ENCODE measurements at places on chromosomes 4 and X. TPM values are rescaled to one million over a fixed set of nuclear protein-coding genes. Genes with fewer than 3 reads are reported as not detected.

PCDH10 gene
- total RNA-seq, result not detected

SSX2 gene
- 0.31 TPM for total RNA-seq

SLC25A4 gene
- total RNA-seq, result 18.6 TPM

- DNase-seq, result no peak
Measured at GRCh38 chrX:10062980-10063379, 93.8 kb upstream of the CLCN4 start.

DNA sequence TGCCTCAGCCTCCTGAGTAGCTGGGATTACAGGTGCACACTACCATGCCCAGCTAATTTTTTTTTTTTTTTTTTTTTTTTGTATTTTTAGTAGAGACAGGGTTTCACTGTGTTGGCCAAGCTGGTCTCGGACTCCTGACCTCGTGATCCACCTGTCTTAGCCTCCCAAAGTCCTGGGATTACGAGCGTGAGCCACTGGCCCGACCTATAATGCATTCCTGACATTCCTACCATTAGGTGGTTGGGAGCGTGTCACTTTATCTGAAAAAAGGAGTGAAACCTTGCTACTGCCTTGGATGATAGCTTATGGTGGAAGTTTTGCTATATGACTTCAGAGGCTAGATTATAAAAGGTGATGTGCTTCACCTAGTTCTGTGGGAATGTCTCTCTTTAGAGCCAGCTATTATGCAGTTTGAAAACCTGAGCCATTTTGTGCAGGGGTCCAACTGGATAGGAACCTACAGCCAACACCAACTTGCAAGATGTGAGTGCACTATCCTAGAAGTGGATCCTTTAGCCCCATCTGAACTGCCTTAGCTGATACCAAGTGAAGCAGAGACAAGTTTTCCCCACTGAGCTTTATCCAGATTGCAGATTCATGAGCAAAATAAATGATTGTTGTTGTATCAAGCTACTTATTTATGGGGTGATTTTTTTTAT, 29.8 kb upstream of the EMCN start:
- no peak for DNase-seq

- DNase-seq, result no peak
Measured at GRCh38 chr4:2290974-2291704, 29.2 kb upstream of the MXD4 start.

GRCh38 chr4:20203508-20203907, 48.2 kb upstream of the SLIT2 start:
- no peak for DNase-seq

- DNase-seq, result no peak
Measured at GRCh38 chr4:66930206-66930605, 615.1 kb downstream of the CENPC start.

DNA sequence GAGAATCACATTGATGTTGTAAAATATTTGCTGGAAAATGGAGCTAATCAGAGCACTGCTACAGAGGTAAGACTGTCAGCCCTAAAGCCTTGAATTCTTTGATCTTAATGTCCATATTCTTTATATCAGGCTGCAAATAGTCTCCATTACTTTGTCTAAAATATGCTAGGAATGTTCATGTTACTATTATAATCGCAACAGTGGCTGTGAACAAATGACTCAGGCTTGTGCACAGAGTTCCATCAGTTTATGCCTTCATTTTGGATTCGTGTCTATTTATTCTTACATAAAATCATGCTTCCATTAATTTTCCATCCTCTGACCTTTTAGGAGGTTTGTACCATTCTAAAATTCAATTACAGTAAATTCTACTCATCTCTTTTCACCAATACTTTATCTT, 182.7 kb downstream of the ANK2 start:
- no peak for DNase-seq

- DNase-seq, result no peak
Measured at GRCh38 chrX:13821738-13822137, 4.8 kb upstream of the GPM6B start.

GRCh38 chr4:161655148-161655547, 508.7 kb downstream of the FSTL5 start:
- no peak for DNase-seq
